ENCODE measurements at places on chromosomes 13 and 19.

- DNase-seq: no peak
Measured at GRCh38 chr19:50433201-50434180, 799 bp downstream of the MYBPC2 start.

- no peak for DNase-seq
Measured at GRCh38 chr13:111914241-111915103, 152.5 kb upstream of the SOX1 start.

GRCh38 chr13:98427331-98427995 lies 149.4 kb downstream of the STK24 start:
- no peak for DNase-seq

DNA sequence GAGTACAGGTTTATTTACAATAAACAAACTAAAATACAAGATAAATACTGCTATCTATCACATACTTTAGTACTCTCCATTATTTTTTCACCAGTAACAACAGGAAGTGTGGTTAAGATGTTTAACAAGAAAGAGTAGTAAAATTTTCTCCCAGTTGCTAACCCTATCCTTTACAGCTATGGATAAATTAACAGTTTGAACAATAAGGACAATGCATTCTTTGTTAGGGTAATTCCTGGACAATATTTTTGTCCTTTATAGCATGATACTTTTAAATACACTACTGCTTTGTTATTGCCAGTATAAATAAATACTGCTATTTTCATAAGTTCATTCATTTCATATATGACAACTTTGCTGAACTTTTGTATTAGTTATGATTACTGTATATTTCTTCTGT lies 630.2 kb upstream of the ATXN8OS start:
- no peak for DNase-seq

DNA sequence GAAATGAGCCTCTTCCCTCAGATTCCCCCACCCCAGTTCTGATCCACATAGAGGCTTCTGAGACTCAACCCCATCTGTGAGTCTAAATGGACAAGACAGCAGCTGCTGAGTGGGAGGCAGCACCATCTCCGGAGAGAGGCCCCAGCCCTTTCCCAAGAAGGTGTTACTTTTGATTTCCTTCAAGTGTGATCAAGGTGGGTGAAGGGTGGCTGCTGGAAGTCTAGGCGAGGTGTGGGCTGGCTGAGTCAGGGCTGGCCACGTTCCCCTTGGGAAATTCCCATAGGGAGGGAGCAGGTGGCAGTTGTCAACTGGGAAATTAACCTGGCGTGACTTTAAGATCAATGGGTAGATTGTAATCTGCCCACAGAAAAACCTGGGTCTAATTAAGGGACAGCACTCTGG lies 148.0 kb downstream of the FOXO1 start:
- no peak for DNase-seq

DNA sequence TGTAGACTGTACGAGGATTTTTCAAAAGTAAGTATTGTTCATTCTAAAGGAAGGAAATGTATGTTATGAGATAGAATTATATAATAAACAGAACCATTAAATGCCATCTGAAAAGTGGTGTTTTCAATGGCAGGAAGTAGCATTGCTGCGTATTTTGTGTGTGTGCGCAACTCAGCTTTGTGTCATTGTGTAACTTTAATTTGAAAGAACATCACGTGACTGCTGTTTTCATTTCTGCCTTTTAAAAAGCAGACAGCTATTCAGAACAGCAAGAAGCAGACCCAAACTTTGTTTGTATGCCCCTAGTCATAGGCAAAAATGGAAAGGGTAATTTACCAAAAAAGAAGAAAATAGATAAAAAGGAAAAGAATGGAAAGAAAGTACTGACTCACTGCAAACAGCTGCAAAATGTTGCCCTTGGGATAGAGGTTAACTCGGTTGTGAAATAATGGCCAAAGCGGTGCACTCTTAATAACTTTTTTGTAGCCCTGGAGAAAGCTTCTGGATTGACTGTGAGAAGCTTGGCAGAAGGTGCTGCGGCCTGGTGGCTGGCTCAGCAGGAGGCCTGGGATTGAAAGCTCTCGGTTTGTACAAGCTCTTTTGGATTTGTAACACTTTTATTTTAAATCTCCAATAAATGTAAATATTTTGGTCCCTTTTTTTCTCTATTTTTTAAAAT lies 97.3 kb downstream of the GGACT start:
- no peak for DNase-seq

DNA sequence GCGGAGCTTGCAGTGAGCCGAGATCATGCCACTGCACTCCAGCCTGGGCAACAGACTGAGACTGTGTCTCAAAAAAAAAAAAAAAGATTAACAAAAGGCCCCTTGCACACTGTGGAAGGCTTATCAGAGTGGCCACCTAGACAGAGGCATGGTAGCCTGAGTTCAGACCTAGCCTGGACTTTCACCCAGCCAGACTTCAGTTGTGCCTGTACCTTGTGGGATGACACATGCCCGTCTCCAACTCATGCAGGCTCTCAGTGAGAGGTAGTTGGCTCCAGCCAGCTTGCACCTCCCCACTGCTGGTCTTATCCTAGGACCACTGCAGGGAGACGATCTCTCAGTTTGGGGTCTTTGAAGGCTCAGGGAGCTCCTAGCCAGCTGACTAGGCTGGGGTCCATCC lies 52.2 kb downstream of the GATAD2A start:
- no peak for DNase-seq

GRCh38 chr13:50247223-50247622 lies 232.0 kb downstream of the KCNRG start:
- no peak for DNase-seq

- DNase-seq: peak; percentile 18
Measured at GRCh38 chr19:11767633-11768133, 883 bp downstream of the ZNF441 start.

- DNase-seq: no peak
Measured at GRCh38 chr19:12918253-12918652, 840 bp downstream of the SYCE2 start.

DNA sequence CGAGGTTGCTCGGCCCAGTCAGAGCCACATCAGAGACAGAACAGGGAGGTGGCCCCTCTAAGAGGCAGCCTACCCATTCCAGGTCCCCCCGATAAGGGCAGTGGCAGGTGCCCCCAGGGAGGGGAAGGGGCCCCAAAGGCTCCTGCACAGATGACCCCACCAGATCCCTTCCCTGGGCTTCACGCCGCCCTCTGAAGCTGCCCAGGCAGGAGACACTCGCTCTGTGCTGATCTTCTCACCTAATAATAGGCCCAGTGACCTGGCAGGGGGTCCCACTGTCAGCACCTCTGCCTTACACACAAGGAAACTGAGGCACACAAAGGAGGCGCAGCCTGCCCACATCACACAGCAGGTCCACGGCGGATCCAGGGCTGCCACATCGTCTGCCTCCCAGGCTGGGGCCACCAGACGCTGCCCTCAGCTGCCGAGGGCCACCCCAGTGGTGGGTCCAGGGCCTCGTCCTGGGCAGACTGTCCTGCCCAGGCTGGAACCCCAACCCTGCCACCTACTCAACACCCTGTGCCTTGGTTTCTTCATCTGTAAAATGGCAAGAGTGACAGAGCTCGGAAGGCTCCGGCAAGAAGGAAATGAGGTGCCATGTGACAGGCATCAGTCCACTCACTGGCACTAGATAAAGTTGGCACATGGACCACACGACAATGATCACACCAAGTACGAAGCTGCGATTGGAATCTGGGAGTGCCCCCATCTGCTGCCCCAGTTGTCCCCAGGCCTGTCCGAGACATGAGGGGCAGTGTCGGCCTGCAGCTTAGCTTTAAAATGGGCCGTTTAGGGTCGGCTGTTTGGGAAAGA lies 56.5 kb downstream of the KLF2 start:
- DNase-seq: no peak

DNA sequence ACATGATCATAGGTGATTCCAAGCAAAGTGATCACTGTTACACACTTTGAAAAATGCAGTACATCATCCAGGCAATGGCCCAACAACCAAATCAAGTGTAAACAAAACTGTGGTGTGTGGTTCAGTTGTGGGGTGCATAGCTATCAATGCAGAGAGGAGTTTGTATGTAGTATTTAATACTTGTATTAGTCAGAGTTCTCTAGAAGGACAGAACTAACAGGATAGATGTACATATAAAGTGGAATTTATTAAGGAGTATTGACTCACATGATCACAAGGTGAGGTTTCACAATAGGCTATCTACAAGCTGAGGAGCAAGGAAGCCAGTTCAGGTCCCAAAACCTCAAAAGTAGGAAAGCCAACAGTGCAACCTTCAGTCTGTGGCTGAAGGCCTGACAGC lies 249.3 kb upstream of the HTR2A start:
- no peak for DNase-seq

DNA sequence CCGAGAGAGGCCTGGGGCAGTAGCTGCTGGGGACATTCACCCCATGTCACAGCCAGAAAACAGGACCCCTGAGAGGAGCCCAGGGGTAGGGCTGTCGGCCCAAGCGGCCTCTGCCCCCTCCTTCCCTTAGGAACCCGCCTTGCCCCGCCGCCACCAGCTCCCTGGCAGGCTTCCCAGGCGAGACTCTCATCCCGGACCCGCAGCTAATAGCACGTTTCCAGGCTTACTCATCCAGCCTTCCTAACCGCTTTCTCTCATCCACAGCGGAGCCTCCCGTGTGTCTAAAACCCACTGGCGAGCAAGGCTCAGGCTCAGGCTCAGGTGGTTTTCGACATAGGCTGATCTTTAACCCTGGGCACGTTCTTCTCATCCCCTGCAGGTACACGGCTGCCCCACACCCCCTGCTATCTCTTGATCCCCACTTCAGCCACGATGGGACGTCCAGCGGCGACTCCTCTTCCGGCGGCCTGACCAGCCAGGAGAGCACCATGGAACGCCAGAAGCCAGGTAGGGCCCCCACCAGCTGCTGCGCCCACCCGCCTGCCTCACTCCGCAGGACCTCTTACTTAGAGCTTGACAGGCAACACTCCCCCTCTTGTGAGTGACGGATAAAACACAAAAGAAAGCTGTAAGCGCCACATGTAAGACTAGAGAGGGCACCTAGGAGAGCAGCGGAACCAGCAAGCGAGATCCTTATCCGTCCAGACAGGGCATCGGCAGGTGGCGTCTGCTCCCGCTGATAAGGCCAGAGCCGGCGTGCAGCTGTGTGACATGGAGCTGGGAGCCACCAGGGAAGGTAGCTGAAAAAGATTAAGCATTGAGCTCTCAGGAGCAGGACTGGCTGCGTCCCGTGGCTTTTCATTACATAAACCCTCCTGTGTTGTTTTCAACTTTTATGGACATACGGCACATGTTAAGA lies 71.3 kb downstream of the DPF1 start:
- DNase-seq: no peak

GRCh38 chr19:48907671-48908070 lies 7.6 kb downstream of the NUCB1 start:
- peak; percentile 35 for DNase-seq

GRCh38 chr19:29945433-29945832 lies 3.4 kb downstream of the URI1 start:
- no peak for DNase-seq

- no peak for DNase-seq
Measured at GRCh38 chr13:102830646-102831045, 15.2 kb upstream of the ERCC5 start.
